Omental fat pad (tissue), 4 donors: ENCODE measurements at places on chromosomes 7 and 10.

GRCh38 chr7:117270371-117270770, 52.5 kb downstream of the WNT2 start:
- DNase-seq: no peak

GRCh38 chr7:48760528-48761265, 163.7 kb upstream of the CDC14C start:
- DNase-seq: no peak

- no peak for DNase-seq
These were observed 7.0 kb upstream of the ZNF425 start for GRCh38 chr7:149133028-149133710.

DNA sequence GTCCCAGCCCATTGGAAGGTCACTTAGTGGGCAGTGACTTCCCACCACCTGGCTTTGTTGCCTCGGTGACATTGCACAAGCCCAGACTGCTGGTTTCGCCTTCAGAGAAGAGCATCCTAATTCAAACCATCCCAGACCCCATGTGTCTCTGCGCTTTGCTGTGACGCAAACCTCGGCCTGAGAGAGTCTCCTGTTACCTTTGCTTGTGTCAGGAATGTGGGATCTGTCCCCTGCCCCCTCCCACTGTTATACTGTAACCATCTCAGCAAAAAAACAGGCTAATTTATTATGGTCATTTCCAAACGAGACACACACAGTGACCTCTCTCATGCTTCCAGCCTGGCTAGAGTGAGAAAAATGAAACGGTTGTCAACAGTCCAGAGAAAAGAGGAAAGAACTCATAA, 25.0 kb upstream of the AQP1 start:
- DNase-seq: no peak

DNA sequence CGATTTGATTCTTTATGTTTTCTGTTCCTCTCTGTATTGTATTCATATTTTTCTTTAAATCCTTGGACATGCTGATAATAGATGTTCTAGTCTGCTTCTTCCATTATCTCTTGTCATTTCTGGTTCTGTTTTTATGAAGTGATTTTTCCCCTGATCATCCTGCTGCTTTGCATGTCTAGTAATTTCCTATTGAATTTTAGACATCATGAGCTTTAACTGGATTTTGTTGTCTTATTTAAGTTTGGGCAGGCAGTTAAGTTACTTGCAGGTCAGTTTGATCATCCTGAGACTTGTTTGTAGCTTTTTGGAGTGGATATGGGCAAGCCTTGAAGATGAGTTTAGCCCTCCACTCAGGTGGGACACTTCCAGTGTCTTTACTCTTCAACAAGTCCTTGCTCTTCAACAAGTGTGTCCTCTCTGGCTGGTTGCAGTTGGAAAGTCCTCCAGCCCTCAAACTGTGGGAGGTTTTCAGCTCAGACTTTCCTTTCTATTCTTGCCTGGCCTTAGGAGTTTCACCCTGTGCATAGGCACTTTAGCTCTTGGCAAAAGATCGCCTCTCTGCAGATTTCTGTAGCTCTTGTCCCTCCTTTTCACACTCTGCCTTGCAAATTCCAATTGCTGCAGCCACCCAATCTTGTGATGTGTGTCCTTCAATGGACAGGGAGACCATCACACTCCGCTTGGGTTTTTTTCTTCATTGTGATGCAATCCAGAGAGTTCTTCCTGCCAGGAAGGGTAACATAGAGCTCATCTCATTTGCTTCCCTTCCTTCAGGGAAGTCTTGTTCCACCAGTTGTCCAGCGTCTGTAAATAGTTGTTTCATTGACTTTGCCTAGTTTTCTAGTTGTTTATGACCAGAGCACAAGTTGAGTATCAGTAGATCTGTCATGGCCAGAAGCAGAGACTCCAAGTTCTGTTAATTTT, 197.2 kb upstream of the SH2B2 start:
- DNase-seq: no peak

DNA sequence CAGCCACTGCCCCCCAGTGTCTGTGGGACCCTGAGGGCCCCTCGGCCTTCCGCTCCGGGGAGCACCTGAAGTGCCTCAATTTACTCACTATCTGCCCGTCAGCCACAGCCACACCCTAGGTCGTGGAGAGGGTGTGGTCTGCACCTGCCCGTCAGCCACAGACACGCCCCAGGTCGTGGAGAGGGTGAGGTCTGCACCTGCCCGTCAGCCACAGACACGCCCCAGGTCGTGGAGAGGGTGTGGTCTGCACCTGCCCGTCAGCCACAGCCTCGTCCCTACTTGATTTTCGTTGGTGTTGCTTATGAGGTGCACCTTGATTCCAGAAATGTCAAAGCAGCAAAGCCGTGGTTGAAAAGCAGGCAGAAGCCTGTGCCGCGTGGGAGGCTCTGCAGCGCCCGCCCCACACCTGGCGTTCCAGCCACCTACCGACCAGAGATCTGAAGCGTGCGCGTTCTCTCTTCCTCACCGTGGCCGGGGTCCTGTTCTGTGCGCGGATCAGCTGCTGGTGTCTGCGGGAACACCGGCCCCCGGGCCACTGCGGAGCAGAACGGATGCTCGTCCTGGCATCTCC, 101.6 kb downstream of the DYNC2I1 start:
- DNase-seq: no peak

GRCh38 chr7:73856941-73857340, 4.0 kb upstream of the TMEM270 start:
- no peak for DNase-seq

GRCh38 chr7:157612664-157613561, 276.1 kb downstream of the DNAJB6 start:
- no peak for DNase-seq

- DNase-seq: no peak
These were observed 203.0 kb upstream of the MDFIC start for GRCh38 chr7:114718861-114719260.

- no peak for DNase-seq
These were observed 1158.9 kb upstream of the CELF2 start for GRCh38 chr10:9858816-9859215.

DNA sequence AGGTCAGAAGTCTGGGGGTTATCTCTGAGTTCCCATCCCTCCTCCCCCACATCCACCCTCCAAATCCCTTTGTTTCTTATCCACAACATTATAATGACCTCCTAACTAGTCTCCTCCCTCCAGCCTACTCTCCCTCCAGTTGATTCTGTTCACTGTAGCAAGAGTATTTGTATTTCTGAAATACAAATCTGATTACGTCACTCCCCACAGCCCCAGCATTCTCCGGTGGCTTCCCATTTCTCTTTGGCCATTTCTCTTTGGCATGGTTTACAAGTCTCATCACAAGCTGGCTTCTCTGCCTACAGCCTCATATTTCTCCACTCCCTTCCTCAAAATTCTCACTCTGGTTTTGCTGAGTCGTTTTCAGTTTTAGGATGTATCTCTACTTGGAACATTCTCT, 24.6 kb upstream of the MRPS33 start:
- DNase-seq: no peak

DNA sequence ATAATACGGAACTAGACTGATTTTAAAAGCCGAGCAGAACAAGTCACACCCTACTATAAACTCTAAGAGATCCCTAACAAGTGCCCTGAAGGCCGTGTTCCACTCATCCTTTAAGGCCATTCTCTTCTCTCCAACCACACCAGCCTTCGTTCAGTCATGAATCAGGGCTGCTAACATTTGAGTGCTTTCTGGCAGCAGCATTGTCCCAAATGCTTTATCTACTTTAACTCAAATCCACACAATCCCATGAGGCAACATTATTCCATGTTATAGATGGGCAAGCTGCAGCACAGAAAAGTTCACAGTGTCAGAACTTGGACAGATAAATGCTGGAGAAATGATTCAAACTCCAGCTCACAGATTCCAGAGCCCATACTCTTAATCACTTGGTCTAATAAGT, 73.5 kb downstream of the MALSU1 start:
- no peak for DNase-seq

GRCh38 chr10:97059006-97059871, 126.5 kb downstream of the SLIT1 start:
- no peak for DNase-seq

DNA sequence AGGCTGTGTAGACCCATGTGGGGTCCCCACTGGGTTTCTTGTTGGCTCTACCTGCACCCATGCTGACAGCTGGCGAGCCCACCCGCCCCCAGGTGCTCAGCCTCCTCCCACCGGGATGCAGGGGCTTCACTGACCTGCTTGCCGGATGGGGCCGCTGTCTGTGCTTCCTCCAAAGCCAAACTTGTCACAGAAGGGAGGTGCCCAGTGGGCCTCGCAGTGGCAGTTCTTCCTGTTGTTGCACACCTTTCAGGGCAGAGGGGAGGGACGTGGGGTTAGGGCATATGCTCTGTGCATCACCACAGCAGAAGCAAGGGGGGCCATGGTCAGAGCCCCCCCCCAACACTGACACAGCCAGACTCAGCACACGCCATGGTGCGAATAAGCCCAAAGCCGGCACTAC, 146.5 kb downstream of the FANK1 start:
- DNase-seq: no peak
